ENCODE measurements at places on chromosomes 12 and 14. TPM values are rescaled to one million over a fixed set of nuclear protein-coding genes. Genes with fewer than 3 reads are reported as not detected.

The RD3L gene
- not detected for total RNA-seq

GRCh38 chr14:82403987-82404386 is 870.3 kb upstream of the SEL1L start:
- no peak for DNase-seq
- no peaks in the 10 kb centered on the region for H3K27me3 ChIP-seq
- H3K4me3 ChIP-seq, result no peak overlapping the region
- H3K36me3 ChIP-seq, result no peaks in the 10 kb centered on the region
- H3K4me1 ChIP-seq, result no peaks in the 10 kb centered on the region

The SMCO2 gene
- total RNA-seq, result 1.1 TPM

DNA sequence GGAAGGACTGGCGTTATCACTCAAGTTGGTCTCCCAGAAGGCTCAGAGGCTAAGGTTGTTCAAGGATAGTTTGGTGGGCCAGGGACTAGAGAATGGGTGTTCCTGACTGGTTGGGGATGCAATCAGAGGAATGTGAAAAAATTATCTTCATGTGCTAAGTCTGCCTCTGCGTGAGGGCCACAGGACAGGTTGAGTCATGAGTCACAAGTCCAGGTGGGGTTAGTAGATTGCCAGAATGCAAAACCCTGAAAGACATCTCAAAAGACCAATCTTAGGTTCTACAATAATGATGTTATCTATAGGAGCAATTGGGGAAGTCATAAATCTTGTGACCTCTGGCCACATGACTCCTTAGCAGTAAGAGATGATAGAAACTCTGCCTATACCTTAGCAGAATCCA is 220.1 kb upstream of the EEA1 start:
- no peak for DNase-seq
- no peaks in the 10 kb centered on the region for H3K4me1 ChIP-seq
- H3K36me3 ChIP-seq, result no peaks in the 10 kb centered on the region

- H3K27me3 ChIP-seq, result no peaks in the 10 kb centered on the region
- H3K4me1 ChIP-seq, result peaks cover 3% of the 10 kb centered on the region
- H3K4me3 ChIP-seq, result no peak overlapping the region
- H3K36me3 ChIP-seq, result peaks cover 38% of the 10 kb centered on the region
Observed at GRCh38 chr12:115979351-115979750, 298.1 kb downstream of the MED13L start.

DNA sequence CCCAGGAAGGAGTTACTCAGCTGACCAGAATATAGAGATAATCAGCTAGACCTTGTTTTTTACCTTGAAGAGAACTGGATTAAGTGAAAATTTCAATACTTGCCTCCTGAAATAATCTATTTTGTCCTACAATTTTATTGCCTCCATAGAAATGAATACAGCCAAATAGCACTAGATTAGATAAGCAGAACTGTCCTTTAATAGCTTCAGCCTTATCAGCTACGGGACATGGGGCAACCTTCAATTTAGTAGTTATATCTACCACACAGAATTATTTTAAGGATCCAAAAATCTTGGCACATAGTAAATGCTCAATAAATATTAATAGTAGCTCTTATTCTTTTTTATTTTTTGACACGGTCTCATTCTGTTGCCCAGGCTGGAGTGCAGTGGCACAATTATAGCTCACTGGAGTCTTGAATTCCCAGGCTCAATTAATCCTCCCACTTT is 67.2 kb upstream of the PLEKHG3 start:
- no peak for DNase-seq
- H3K4me3 ChIP-seq, result no peak overlapping the region
- peaks cover 4% of the 10 kb centered on the region for H3K4me1 ChIP-seq
- H3K27ac ChIP-seq, result no peak overlapping the region
- no peaks in the 10 kb centered on the region for H3K36me3 ChIP-seq

- DNase-seq, result no peak
- H3K27me3 ChIP-seq, result peaks cover 6% of the 10 kb centered on the region
- H3K36me3 ChIP-seq, result no peaks in the 10 kb centered on the region
- H3K4me3 ChIP-seq, result no peak overlapping the region
Observed at GRCh38 chr14:65804439-65805112, 392.0 kb downstream of the FUT8 start.

DNA sequence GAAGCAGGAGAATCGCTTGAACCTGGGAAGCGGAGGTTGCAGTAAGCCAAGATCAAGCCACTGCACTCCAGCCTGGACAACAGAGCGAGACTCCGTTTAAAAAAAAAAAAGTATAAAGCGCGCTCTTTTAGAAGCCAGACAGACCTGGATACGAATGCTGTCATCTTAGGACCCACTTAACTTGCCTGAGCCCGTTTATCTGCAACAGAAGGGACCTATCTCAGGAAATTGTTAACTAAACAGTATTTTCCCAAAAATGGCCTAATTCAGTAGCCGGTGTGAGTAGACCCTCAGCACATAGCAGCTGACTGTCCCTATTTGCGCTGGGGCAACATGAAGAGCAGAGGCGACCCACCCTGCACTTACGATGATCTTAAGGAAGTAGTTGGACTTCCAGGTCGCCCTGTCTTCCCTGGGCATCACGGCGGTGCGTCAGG is 529 bp downstream of the RPLP0 start:
- DNase-seq, result no peak
- peaks cover 50% of the 10 kb centered on the region for H3K36me3 ChIP-seq
- H3K27me3 ChIP-seq, result no peaks in the 10 kb centered on the region
- H3K4me3 ChIP-seq, result peak overlapping the region; percentile 99
- peaks cover 29% of the 10 kb centered on the region for H3K4me1 ChIP-seq

The CPNE6 gene
- total RNA-seq, result not detected

- no peak overlapping the region for H3K27ac ChIP-seq
- H3K36me3 ChIP-seq, result peaks cover under 1% of the 10 kb centered on the region
- DNase-seq, result no peak
- no peaks in the 10 kb centered on the region for H3K27me3 ChIP-seq
- H3K4me1 ChIP-seq, result peaks cover 15% of the 10 kb centered on the region
Observed at GRCh38 chr12:27345376-27345775, 12.7 kb downstream of the BMAL2 start.

GRCh38 chr14:33120966-33121365 is 182.3 kb downstream of the NPAS3 start:
- DNase-seq, result no peak
- no peak overlapping the region for H3K4me3 ChIP-seq
- H3K27me3 ChIP-seq, result no peaks in the 10 kb centered on the region

- peaks cover 25% of the 10 kb centered on the region for H3K4me1 ChIP-seq
- peak overlapping the region; percentile 82 for H3K4me3 ChIP-seq
- DNase-seq, result no peak
- peaks cover 3% of the 10 kb centered on the region for H3K36me3 ChIP-seq
- H3K27ac ChIP-seq, result peak overlapping the region; percentile 57
Observed at GRCh38 chr12:1529862-1530591, 64.4 kb downstream of the FBXL14 start.

The SMIM10L1 gene
- total RNA-seq, result 9.5 TPM

The NEUROD4 gene
- not detected for total RNA-seq

DNA sequence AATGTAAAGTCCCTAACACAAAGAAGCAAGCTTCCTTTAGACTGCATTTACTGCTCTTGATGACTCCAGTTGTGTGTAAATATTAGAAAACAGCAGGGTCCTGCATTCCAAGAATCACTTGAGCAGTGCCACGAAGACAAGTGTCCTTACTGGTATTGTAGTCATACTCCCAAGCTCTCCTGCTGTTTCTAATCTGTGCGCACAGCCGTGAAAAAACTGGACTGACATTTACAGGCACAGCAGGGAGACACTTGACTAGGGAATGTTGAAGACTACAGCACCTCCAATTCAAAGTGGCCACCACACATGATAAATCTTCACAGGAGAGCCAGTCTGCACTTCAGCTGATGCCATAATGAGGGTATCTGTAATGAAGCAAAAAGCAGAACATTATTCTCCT is 91.4 kb downstream of the VRK1 start:
- no peak overlapping the region for H3K4me3 ChIP-seq
- H3K4me1 ChIP-seq, result peaks cover 4% of the 10 kb centered on the region
- H3K27ac ChIP-seq, result no peak overlapping the region
- no peaks in the 10 kb centered on the region for H3K27me3 ChIP-seq

- peak; percentile 89 for DNase-seq
- H3K27ac ChIP-seq, result no peak overlapping the region
- no peak overlapping the region for H3K4me3 ChIP-seq
- H3K4me1 ChIP-seq, result peaks cover 4% of the 10 kb centered on the region
Observed at GRCh38 chr12:76621582-76622024, 62.0 kb upstream of the OSBPL8 start.

The PMCH gene
- 8.4 TPM for total RNA-seq

DNA sequence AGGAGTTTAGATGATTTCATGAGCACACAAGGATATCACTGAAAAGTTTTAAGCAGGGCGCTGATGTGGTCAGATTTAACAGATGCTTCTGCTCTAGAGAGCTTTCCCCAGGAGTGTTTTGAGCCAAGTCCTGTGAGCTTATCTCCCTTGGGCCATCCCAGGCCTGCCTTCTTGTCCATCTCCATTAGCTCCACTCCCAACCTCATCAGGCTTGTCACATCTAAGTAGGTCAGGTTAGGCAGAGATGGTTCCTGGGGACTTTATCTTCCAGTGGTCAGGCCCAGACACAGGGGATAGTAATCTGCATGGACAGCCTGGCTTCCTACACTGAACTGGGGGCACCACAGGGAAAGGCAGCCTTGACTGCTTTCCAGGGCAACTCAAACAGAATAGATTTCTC is 145.4 kb upstream of the SRRM4 start:
- DNase-seq, result no peak
- H3K36me3 ChIP-seq, result no peaks in the 10 kb centered on the region
- no peaks in the 10 kb centered on the region for H3K4me1 ChIP-seq
- H3K27me3 ChIP-seq, result no peaks in the 10 kb centered on the region
- no peak overlapping the region for H3K27ac ChIP-seq

DNA sequence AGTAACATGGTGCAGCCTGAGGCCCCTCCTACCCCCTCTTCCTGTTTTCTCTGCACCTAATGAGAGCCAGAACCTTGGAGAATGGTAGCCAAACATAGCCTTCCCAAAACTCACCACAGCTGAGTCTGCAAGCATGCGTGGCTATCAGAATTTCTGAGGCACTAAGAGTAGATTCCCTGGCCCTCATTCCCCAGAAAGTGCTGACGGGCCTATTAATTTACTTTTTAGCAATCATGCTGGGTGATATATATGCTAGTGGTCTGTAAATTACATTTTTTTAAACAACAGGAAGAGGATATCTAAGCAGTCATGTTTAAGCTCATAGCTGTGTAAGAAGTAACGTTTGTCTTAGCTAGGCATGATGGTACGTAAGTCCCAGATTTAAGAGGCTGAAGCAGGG is 30.4 kb downstream of the KANSL2 start:
- peaks cover 57% of the 10 kb centered on the region for H3K36me3 ChIP-seq
- H3K4me3 ChIP-seq, result no peak overlapping the region
- H3K27ac ChIP-seq, result no peak overlapping the region
- no peaks in the 10 kb centered on the region for H3K4me1 ChIP-seq
- DNase-seq, result no peak

The KERA gene
- total RNA-seq, result not detected

- H3K4me3 ChIP-seq, result no peak overlapping the region
- peaks cover 5% of the 10 kb centered on the region for H3K36me3 ChIP-seq
Observed at GRCh38 chr12:123998991-123999359, 26.0 kb downstream of the ZNF664 start.

The RTL1 gene
- not detected for total RNA-seq

- peaks cover 9% of the 10 kb centered on the region for H3K36me3 ChIP-seq
- H3K27ac ChIP-seq, result peak overlapping the region; percentile 90
- H3K27me3 ChIP-seq, result peaks cover 30% of the 10 kb centered on the region
- DNase-seq, result no peak
- peak overlapping the region; percentile 96 for H3K4me3 ChIP-seq
Observed at GRCh38 chr12:105107171-105107493, 399 bp upstream of the WASHC4 start.

The OTOGL gene
- not detected for total RNA-seq

The C12orf50 gene
- total RNA-seq, result not detected

DNA sequence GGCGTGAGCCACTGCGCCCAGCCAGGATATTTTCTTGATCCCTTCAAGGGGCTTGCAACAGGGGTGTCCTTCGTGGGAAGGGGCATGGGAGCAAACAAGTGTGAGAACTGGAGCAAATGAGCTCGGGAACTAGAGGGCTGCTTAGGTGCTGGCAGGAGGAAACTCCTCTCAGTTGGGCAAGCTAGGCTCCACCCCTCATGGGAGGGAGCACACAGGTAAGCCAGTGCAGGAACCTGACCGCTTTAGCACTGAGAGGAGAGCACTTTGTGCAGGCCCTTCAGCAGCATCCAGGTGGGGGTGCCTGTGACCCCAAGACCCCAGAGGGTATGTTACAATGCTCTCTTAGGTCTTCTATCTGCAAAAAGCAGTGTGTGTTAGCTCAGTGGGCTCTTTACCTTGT is 755.4 kb upstream of the MDGA2 start:
- no peaks in the 10 kb centered on the region for H3K27me3 ChIP-seq
- H3K36me3 ChIP-seq, result no peaks in the 10 kb centered on the region
- H3K27ac ChIP-seq, result no peak overlapping the region
- H3K4me3 ChIP-seq, result no peak overlapping the region
- H3K4me1 ChIP-seq, result no peaks in the 10 kb centered on the region

The SINHCAF gene
- 277 TPM for total RNA-seq
